ENCODE measurements at places on chromosomes 6 and 20.

DNA sequence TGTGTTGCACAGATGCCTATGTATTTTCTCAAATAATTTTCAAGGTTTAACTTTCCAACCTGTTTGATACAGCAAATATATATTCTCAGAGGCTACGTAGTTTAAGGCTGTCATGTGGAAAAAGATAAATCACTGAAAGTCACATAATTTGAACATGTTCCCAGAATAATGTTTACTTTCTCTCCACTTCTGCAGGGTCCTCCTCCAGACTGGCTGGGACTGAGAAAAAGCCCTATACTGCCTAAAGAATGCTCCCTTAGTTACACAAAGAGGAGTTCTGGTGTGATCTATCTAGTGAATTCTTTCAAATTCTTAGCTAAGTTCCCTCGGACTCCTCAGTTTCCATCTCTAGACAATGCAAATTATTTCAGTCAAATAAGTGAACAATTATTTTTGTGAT lies 411.0 kb downstream of the C6orf118 start:
- DNase-seq = no peak

- no peak for DNase-seq
These were observed 920 bp downstream of the ZBTB12 start for GRCh38 chr6:31900917-31901414.

DNA sequence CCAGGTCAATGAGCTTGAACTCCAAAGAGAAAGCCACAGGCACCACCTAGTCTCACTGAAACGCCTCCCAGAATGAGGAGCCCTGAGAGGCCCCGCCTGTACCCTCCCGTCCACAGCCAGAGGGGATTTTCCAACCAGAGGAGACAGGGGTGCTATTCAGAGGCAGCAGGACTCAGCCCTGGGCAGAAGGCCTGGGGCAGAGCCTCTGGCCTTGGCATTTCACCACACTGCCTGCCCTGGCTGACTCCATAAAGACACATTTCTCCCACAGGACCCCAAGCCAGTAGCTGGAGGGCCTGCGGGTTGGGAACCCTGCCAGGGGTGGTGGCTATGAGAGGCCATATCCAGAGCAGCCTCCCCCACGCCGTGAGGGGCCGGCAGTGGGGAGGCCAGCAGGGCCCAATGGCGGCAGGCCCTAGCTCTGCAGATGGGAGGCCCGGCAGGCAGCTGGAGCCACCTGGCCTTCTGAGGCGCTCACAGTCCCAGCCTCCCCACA lies 159.3 kb downstream of the PREX1 start:
- no peak for DNase-seq

DNA sequence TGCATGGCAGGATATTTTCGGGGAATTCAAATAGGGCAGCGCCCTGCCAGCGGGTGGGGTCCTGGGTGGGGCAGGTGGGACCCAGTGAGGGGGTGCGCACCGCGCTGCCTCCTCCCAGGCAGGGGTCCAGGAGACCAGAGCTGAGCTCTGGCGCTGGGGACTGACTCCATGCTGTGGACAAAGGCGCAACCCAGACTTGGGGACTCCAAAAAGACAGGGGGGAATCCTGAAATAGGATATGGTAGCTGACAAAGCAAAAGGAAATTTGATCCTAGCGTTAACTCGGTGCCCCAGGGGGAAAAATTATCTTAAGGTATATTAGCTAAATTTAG lies 23.6 kb downstream of the TFAP2A start:
- no peak for DNase-seq

GRCh38 chr6:82987416-82987815 lies 78.2 kb downstream of the UBE3D start:
- no peak for DNase-seq

GRCh38 chr20:40532103-40532502 lies 156.9 kb downstream of the MAFB start:
- DNase-seq = no peak

- no peak for DNase-seq
These were observed 142.5 kb upstream of the HDDC2 start for GRCh38 chr6:125444006-125444923.

DNA sequence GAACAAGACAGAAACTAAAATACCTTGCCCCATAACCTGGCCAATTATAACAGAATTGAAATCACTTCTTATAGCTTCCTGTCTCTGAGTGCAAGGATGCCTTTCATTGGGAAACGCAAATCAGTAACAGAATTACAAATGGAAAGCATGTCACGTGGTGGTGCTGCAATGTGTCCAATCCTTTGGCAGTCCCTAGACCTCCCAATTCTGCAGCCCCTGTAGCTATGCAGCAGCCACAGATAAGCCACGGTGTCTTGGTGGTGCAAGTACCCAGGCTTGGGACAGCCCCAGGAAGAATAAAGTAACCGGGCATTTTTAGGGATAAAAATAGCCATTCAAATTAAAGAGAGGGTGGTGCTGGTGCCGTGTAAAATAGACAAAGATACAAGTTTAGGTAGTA lies 134.6 kb upstream of the CCN2 start:
- DNase-seq = no peak

DNA sequence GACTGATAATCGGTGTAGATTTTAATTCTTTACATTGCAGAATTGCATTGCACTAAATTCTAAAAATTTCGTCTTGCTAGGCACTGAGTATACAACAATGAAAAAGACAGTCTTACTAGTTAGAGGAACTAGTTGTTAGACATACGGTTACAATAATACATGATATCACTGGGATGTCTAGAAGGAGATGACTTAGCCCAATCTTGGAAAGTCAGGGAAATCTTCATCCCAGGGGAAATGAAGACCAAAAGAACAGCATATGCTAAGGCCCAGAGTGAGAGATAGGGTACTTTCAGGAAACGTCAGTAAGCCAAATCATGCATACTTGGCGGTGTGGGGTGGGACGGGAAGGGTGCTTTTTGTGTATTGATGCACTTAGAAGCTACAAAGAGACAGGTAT lies 901 bp downstream of the CEP57L1 start:
- DNase-seq = no peak

DNA sequence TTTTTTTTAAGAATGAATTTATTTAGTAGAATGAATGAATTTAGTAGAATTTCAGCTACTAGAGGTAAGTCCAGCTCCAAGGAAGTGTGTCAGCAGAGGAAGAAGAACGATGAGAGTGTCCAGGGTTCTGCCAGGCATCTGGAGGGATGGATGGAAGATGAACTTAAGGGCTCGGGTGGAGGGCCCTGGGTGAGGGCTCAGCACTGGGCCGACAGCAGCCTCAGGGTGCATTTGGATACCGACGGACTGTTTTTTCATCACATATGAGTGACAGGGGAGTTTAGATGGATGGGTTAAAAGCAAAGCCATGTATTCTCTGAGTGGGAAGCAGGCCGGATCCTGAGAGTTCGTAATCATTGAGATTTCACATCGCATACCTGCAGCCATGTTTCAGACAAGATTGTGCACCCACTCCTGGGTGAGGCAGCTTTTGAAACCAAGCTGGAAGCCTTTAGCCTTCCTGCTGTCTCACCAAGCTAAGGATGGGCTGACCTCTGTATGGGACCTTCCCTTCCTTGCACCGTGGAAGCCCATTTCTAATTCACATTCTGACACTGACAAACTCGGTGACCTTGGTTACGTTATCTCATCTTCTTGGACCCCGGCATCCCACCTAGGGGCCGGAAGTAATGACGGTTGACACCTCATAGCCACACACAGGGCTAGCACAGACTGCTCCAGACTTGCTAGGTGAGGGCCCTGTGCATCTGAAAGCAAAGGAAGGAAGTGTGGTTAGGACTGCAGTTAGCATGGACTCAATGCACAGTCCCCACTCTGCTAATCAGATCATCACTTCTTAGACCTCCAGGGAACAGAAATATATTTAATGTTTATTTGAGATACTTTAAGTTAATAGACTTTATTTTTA lies 228.5 kb downstream of the SLC24A3 start:
- no peak for DNase-seq

DNA sequence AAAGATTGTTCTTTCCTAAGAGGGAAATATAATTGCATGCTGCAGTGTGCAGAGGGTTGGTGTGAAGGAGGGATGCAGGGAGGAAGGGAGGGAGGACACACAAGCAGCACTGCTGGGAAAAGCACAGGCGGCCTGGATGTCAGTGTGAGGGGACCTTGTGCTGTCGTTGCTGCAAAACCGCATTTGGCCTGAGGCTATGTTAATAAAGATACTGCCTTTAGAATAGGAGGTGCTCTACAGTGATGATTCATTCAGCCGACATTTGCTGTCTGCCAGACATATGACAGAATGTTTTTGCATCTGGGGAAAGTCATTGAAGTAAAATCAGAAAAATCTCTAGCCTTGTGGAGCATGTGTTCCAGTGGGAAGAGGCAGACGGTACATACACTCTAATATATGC lies 50.5 kb upstream of the TRIM26 start:
- DNase-seq = no peak

DNA sequence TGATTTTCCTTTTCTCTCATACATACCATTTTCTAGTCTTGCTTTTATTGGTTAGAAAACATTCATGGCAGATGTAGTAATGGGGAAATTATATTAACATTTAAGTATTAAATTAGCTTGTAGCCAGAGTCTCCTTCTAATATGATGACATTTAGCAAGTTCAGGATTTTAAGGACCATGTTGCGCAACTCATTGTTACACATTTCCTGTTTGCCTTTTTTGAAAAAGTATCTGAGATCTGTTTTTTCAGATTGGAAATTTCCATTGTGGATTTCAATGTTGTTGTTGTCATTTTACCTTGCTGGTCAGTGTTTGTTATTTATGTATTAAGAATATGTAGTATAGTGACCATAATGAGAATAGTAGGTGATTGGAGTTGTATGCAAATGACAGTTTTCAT lies 38.7 kb downstream of the CDKAL1 start:
- DNase-seq = no peak

DNA sequence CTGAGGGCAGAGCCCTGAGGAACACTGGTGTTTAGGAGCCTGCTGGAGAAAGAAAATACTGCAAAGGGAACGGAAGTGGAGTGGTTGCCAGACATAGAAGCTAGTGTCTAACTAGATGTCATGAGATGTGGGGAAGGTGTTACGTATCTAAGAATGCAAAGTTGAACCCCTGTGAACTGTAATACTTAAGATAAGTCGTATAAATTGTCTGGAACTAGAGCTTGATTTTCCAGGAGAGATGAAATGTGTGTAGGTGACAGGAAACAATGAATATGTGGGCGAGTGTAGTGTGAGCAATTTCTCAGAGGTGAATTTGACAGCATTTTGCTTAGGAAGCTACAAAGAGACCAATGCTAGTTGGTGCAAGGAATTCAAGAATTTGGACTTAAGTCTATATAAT lies 27.9 kb downstream of the ESR1 start:
- DNase-seq = no peak

DNA sequence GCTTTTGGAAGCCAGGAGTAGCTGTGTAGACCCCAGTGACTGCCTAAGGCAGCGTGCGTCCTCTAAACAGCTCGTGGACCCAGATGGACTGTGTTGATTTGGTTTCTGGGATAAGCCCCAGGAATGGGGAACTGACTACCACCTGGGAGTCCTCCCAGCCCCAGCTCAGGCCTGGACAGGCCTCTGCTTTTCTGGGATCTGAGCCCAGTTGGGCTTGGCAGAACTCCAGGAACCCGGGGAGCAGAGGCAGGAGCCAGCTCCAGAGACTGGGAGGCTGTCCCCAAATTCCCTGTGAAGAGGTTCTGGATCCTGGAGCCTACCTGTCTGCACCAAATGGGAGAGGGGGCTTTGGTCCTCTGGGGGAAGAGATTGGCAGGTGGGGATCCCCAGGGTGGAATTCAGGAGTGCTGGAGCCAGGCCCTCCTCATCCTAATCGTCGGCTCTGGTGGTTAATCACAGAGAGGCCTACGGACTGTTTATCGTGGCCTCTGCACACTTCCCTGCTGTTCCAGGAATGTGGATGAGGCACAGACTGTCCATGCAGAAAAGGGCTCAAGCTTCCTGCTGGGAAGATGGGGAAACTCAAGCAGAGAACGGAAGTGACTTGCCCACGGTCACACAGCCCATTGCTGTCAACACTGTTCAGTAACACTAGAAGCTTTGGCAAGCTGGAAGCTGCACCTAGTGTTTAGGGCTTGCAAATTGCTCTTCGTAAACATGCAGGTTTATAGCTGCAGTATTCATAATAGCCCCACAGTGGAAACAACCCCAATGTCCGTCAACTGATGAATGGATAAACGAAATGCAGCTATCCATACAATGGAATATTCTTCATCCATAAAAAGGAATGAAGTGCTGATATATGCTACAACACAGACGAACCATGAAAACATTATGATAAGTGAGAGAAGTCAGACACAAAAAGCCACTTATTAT lies 100.6 kb downstream of the KCNB1 start:
- DNase-seq = no peak

DNA sequence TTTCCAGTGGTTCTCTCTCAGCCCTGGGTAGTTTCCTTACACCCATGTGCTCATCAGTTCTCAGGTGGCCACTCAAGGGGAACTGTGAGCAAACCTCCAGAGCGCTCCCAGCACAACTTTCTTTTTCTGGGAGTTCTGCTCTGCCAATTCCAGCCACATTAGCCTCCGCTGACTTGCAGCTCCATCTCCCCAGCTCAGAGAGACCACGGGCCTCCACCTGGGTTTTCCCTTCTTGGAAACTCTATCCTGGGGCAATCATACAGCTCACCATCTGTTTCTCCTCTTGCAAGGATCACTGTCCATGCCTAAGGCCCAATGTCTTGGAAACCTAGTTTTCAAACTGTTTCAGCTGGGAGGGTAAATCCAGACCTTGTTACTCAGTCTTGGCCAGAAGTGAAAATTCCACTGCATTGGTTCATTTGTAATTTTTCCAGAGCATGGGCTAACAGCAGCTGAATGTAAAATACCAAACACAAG lies 129.9 kb downstream of the EYA2 start:
- no peak for DNase-seq

GRCh38 chr6:5121479-5121878 lies 36.3 kb downstream of the PPP1R3G start:
- no peak for DNase-seq

- DNase-seq = no peak
These were observed 15.2 kb downstream of the DEF6 start for GRCh38 chr6:35312807-35313206.

- DNase-seq = no peak
These were observed 600.4 kb upstream of the JAG1 start for GRCh38 chr20:11274141-11274594.

GRCh38 chr6:5303682-5304081 lies 42.4 kb downstream of the FARS2 start:
- DNase-seq = no peak

DNA sequence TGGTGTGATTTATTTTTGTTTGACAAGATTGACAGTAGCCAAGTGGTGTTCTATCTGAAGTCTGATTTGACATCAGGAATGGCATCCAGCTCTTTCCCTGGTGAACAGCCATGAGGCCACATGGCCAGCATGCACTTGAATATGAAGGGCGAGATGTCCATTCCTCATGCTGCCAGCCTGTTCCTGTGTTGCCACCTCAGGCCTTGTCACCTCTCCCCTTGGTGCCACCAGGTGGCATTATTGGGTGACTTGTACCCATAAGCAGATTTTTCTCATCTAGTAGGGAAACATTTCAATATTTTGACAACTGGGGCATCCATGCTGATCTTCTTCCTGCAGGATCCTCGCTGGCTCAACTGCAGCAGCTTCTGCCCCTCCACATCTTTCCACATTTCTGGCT lies 199.1 kb downstream of the ERMARD start:
- peak; percentile 29 for DNase-seq

GRCh38 chr6:167504385-167504961 lies 179.6 kb downstream of the TTLL2 start:
- DNase-seq = no peak

GRCh38 chr20:64217539-64218221 lies 37.9 kb upstream of the PCMTD2 start:
- no peak for DNase-seq
